ENCODE measurements at places on chromosomes 1 and 21.

GRCh38 chr1:88145752-88146151 is 538.3 kb upstream of the PKN2 start:
- DNase-seq: no peak

GRCh38 chr1:38584448-38585355 is 274.9 kb downstream of the RRAGC start:
- DNase-seq: no peak

- DNase-seq: no peak
Observed at GRCh38 chr1:117017062-117017461, 15.5 kb downstream of the CD101 start.

GRCh38 chr1:22611530-22611947 is 24.9 kb upstream of the C1QA start:
- DNase-seq: no peak

- DNase-seq: no peak
Observed at GRCh38 chr1:64692911-64693310, 52.0 kb upstream of the RAVER2 start.

- DNase-seq: no peak
Observed at GRCh38 chr21:31570824-31571566, 88.5 kb upstream of the SOD1 start.

DNA sequence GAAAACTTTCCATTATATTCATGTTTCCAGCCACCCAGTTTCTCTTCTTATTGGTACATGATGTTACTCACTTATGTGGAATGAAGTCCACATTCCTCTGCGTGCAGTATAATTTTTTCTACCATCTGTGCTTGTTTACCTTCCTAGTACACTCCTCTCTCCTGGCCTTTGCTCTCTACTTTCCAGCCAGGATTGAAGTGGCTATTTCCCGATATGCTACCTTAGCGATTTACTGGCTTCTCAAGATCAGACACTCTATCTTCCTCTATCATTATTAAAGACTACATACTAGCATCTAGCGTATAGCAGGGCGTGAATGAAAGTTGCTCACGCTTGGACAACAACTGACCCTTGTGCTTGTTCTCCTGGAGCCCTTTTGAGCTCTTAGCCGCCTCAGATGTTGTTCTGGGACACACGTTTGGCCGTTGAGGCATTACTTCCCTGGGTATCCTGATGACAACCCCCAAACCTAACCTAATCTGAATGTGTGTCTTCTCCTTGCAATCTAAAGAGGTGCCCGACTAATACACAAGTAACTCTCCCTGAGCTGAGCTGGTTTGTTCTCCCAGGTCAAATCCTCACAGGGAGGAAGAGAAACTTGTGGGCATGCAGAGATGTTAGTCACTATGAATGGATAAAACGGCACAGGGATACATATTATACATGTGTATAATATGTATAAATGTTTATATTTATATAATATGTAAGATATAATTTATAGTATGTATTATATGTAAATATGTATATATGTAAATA is 13.4 kb upstream of the MTARC2 start:
- DNase-seq: no peak

GRCh38 chr1:208010487-208011071 is 99.7 kb upstream of the CD34 start:
- no peak for DNase-seq

- no peak for DNase-seq
Observed at GRCh38 chr21:40404396-40404800, 442.6 kb downstream of the DSCAM start.

DNA sequence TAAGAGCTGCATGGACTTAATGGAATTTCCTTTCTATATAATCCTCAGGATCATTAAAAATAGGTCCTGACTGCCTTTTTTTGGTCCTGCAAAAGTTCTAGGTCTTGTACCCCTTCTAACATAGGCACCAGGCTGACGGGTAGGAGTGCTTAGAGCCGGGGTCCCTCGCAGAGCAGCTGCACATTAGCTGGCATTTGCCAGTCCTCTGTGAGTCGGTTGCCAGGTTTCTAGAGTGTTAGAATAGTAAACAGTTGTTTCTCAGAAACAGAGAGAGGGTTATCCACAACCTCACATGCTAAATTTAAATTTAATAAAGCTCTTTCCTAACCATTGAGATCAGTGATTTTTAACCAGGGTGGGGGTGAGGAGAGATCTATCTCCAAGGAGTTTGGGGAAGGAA is 35.4 kb upstream of the HEATR1 start:
- no peak for DNase-seq

DNA sequence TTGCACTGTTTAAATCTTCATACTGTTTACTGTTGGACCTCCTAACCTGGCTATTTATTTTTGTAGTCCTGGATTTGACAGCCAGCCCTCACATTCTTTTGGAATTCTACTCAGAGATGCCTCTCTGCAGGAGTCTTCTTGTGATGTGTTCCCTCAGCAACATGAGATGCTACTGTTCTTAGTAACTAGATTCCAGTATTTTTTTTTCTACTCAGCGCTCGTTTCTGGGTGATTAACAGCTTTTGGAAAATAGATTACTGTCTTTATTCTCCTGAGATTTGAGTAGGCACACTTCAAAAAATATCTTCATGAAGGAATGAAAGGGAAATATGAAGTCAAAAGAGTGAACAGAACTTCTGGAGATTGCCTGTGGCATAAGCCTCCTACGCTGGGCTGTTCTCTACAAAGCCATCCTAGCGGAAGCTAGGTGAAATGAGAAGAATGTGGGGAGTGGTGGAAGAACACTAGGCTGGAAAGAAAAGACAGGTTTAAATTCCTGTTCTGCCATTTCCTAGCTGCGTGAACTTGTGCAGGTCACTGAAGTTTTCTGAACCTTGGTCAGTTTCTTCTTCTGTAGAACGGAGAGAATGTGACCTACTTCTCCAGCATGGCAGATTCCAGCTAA is 75.9 kb downstream of the LRRC8C start:
- no peak for DNase-seq

DNA sequence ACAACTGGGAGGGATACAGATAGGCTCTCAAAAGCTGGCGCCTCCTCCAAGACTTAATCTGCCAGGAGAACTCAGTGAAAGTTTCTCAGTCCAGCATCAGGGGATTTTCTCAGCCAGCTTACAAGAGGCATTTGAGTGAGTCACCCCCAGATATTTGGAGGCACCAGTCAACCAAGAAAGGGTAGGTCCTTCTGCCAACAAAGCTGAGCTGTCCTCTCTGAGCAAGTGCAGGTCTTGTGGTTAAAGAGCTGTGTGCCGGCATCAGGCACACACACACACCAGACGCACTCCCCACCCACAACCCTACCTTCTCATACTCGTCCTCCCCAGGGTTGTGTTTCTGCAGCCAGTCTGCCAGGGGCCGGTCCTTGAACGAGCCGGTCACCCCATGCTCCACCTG is 27.0 kb upstream of the PPP1R15B start:
- no peak for DNase-seq

GRCh38 chr1:19720973-19721372 is 56.3 kb downstream of the HTR6 start:
- no peak for DNase-seq

GRCh38 chr1:115593365-115594259 is 48.2 kb upstream of the VANGL1 start:
- DNase-seq: no peak

GRCh38 chr1:118841521-118841920 is 146.6 kb downstream of the TBX15 start:
- no peak for DNase-seq

DNA sequence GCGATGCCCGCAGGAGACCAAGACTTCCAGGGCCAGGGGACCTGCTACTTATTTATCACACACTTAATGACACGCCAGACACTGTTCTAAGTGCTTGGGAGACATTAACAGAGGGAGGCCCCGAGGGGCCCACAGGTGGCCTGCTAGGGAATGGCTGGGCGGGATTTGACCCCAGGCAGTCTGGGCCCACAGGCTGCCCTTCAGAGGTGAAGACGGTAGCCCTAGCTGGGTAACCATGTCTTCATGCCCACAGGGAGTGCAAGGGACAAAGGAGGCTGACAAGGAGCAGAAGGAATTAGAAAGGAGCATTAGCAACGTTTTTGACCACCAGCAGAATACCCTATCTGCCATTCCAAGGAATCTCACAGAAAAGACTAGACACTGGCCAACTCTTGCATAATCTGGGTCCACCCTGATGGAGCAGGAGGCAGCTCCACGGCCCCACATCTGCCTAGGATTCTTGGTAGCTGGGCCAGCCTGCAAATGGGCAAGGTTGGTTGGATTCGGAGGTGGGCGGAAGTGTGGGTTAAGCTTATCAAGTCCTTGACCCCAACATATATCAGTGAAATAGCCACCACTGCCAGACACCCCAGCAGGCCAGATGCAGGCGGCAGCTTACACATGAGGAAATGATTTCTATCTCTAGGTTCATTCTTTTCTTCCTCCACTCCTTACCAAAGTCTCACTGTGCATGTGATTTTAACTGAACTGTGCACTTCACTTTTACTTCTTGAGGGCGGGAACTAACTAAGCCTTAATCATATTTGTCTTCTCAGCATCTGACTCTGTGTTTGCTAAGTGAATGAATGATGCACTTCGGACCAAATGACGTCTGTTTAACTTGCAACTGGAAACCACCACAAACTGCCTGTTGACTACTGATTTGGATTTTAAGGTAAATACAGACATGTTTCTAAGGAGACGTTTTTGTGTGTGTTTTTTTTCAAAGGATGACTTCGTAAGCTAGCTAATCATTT is 3.4 kb upstream of the ETS2 start:
- DNase-seq: no peak

DNA sequence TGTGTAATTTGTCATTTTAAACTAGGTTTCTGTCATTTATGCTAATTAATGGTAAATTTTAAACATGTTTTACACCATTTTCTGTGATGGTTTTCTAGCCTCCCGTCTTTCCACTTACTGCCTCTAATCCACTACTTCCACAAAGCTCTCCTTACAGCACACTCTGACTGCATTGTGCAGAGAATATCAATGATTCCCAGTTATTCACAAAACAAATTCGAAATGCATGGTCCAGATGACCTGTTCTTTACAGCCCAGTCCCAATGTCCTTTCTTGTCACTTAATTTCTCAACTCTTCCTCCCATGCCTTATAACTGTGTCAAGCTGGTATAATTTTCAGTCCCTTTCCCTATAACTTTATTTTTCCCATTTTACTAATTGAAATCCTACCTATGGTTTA is 770.5 kb downstream of the USP25 start:
- DNase-seq: no peak

GRCh38 chr1:52158218-52158617 is 16.3 kb downstream of the ZFYVE9 start:
- DNase-seq: no peak

GRCh38 chr1:207948536-207949250 is 37.8 kb upstream of the CD34 start:
- no peak for DNase-seq

Measured in omental fat pad (tissue), 4 donors.